ENCODE measurements at places on chromosomes 7 and 10.

GRCh38 chr7:13179011-13179582 is 491.7 kb downstream of the ARL4A start:
- no peak for DNase-seq

DNA sequence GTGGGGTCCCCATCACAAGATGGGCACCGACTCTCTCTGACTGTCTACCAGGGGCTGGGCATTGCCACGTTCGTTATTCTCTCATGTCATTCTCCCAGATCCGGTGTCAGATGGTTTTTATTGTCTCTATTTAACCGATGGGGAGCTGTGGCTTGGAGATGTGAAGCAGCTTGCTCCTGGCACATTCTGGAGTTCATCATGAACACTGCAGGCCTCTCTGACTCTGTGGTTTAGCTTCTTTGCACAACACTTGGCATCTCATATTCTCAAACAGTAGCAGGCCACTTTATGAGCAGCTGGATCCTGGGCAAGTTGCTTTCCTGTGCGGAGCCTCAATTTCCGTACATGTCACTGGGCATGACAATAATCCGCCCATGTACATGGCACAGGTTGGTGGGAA is 119.9 kb downstream of the LRRC18 start:
- DNase-seq: no peak

DNA sequence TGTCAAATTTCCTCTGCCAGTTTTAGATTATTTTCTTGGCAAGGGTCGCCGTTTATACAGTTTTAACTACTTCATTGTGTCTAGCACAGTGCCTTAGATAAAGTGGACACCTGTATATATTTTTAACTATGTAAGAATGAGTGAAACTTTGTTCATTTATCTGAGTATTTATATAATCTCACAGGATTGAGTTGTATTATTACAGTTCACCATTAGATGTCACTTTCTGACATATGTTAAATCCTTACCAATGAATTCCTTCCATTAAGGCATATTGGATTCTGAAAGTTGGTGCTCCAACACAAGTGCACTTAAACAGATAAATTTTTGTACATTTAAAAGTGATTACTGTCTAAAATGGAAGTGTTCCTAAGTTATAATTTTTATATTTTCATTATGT is 43.0 kb downstream of the ZMYND11 start:
- no peak for DNase-seq

GRCh38 chr7:138919216-138919615 is 62.0 kb downstream of the KIAA1549 start:
- no peak for DNase-seq

- no peak for DNase-seq
Measured at GRCh38 chr10:26621243-26621888, 76.1 kb upstream of the PDSS1 start.

DNA sequence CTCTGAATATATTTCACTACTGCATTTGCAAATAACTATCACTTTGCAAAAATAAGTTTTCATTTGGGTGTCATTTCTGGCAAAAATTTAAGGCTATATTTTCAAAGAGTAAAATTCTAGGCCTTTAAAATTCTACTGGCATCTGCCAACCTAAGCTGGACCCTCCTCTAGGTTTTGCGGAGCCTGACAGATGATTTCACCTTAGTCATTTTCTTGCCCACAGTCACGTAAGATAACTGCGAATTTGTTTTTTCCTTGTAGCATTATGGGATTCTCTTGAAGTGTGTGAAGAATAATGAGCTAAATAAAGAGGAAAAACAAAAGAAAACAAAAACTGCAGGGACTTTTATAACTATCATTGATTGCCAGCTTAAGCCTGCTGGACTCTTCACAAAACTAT is 7.8 kb downstream of the MEOX2 start:
- DNase-seq: no peak

GRCh38 chr10:117417196-117417595 is 42.0 kb upstream of the PDZD8 start:
- DNase-seq: no peak

- no peak for DNase-seq
Measured at GRCh38 chr7:148931470-148931869, 47.4 kb upstream of the EZH2 start.

DNA sequence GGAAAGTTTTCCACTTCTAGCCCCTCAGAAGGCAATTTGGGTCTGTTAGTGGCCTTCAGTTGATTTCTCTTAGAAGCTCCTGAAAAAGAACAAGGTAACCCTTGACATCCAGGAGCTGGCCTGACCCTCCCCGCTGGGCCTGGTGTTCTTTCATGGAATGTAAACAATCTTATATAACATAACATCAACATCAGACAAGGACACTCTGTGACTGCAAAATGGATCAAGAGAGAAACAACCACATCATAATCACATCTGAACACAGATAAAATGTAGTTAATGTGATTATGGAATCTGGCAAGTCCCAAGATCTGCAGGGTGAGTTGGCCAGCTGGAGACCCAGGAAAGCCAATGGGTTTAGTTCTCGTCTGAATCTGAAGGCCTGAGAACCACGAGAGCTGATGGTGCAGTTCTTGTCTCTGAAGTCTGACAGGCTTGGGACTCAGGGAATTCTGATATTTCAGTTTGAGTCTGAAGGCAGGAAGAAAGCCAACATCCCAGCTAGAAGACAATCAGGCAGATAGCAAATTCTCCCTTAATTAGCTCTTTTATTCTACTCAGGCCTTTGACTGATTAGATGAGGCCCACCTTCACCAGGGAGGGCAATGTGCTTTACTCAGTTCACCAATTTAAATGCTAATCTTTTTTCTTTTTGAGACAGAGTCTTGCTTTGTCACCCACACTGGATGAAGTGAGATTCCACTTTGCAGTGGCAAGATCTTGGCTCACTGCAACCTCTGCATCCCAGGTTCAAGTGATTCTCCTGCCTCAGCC is 91.4 kb upstream of the NAMPT start:
- no peak for DNase-seq

DNA sequence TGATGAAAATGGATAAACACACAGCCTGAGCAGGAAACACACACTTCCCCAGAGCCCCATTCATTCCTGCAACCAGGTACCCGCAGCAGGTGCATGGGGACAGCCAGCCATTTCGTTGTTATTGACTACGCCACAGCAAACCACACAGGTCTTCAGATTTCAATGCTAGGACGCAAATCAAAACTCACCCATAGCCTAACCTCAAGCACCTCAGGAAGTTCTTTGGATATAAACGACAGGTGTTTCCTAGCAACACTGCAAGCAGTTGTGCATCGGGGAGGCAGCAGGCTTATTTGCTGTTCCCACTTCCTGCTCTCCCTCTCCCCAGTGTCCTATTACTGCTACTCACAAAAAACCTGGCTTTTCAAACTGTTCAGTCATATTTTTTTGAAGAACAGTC is 176.5 kb upstream of the FRMD4A start:
- no peak for DNase-seq

DNA sequence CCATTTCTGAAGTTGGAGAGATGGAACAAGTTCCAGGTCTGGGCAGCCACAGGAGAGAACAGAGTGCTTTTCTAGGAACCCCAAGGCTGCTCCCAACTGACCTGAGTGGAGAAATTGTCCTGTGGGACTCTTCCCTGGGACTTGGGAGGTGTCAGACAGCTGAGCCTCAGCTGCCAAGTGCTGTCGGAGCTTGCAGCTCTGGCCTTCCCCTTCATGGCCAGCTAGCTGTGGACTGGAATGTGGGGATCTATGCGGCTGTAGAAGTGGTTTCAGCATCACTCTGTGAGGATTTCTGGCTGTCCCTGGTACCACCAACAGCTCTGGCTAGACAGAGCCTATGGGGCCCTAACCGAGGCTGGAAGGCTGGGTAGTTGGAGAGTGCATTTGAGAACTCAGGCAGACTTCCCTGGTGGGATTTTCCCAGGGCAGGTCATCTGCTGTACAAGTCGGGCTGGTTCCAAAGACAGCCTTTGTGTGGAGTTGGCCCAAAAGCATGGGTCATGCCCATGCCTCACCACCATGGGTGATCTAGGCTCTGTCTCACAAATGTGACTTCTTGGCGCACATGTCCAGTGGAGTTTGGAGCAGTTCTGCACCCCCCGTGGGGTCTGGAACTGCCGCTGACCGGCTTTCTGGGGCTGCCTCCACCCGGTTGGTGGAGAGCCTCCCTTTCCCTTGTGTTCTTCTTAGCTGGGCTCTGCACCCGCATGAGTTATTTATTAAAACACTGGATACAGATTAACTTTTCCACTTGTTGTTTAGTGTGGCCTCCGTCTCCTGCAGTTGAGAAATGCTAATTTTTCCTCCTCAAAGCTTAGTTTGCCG is 10.9 kb downstream of the SUFU start:
- no peak for DNase-seq

DNA sequence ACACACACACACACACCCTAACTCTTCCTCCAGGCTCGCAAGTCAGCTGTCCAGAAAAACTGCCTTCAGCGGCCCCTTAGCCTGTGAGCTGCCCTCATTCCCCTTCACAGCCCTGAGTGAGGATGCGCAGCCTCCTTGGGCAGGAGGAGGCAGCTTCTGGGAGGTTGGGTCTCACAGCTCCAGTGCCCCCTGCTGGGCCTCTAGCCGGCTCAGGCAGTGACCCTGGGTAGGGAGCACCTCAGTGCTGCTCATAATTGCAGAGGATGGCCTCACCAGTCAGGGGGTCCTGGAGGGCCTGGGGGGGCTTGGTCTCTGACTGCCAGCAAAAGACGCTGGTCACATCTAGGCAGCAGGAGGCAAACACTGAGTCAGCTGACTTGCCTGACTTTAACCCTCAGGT is 43.7 kb downstream of the ZNF273 start:
- DNase-seq: no peak

GRCh38 chr7:128044064-128044463 is 12.8 kb upstream of the LRRC4 start:
- DNase-seq: no peak

DNA sequence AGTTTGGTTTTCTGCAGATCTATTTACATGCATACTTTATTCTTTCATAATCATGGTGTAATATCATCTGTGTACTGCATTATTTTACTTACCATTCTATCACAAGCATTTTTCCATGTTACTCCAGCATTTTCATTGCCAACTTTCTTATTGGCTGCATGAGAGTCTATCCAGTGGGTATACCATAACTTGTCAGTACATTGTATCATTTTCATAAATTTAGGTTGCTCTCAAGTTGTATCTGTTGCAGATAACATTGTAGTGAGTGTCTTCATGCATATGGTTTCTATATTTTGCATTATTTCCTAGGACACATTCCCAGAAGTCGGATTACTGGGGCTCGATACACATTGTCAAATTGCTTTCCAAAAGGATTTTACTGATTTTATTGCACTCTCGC is 87.2 kb upstream of the INSYN2A start:
- no peak for DNase-seq

DNA sequence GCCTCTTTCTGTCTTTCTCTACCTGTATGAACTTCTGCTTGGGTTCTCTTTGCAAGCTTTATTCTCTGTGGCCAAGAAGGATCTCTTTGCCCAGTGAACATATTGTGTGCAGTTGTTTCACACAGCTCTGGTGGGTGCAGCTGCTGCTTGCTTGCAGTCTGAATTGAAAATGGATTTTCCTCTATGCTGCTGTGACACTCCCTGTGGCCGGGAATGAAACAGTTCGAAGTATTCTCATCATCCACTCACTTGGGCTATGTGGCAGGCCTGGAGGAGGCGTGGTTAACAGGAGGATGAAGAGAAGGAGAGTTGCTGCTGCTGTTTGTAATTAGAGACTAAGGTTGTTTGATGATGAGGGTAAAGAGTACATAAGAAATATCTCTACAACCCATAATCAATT is 28.4 kb upstream of the ITGA8 start:
- DNase-seq: no peak

- no peak for DNase-seq
Measured at GRCh38 chr10:27319752-27320431, 79.3 kb upstream of the ACBD5 start.

DNA sequence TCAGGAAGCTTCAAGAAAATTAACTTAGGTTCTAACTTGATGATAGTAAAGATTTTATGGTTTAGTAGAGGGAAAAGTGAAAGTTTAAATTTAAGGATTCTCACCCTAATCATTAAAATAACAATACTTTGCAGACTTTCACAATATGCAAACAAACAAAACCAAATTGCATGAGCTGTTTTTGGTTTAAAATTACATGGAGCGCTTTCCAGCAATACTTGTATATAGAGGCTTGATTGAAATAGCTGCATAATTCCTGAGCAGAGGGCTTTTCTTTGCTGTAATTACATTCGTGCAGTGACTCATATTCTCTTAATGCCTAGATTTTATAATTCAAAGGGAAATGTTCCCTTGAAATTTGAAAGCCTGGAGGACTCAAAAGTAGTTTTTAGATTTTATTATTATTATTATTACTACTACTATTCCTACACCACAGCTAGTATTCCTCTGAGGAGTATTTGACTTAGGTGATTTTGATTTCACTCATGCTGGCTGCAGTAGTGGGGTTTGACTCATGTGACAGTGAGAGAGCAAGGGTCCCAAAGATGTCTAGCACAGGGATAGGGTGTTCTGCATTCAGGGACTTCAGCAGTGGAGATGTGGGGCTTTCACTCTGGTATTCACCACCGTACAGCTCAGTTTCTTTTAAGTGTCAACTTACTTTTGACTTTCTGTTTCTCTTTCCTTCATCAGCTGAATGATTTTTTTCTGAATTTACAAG is 138.1 kb downstream of the ADAM22 start:
- no peak for DNase-seq

DNA sequence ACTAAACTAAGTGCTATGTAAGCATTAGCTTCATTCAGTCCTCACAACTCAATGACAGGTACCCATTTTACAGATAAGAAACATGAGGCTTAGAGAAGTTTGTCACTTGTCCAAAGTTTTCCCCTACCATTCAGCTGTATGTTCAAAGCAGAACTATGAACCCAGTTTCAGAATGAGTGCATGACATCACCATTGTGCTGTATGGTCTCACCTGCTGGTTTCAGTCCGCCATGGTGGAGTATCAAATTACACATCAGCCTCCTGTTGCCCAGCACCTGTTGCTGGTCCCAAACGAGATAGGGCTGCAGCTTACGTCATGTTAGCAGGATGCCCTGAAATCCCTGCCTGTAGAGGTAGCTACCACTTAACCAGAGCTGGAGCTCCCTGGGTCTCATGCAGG is 95.0 kb downstream of the DYNC1I1 start:
- no peak for DNase-seq

DNA sequence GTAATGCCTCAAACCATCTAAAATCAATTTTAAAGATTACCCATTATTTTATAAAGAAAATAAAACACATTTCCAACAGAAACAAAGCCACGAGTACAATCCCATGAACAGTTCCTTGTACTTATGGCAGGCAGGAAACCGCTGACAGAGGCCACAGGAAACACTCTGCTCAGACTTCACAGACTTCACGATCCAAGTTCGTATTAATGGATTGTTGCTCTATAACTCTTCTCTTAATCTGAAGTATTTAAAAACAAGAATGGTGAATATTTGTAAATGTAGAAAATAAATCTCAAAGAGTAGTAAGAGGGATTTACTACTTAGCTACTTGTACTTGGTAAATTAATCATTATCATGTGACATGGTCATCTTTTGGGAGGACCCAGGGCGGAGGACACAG is 78.3 kb downstream of the SNX10 start:
- DNase-seq: no peak

GRCh38 chr7:2931034-2931415 is 86.9 kb upstream of the GNA12 start:
- no peak for DNase-seq

Measured in activated CD4-positive, alpha-beta memory T cell treated with anti-CD3 and anti-CD28 coated beads, Interleukin-2, amount 10 ng/mL, durations not matched to agents 7 days and 5 days (primary cell).